ENCODE measurements at places on chromosomes 6 and 20.

DNA sequence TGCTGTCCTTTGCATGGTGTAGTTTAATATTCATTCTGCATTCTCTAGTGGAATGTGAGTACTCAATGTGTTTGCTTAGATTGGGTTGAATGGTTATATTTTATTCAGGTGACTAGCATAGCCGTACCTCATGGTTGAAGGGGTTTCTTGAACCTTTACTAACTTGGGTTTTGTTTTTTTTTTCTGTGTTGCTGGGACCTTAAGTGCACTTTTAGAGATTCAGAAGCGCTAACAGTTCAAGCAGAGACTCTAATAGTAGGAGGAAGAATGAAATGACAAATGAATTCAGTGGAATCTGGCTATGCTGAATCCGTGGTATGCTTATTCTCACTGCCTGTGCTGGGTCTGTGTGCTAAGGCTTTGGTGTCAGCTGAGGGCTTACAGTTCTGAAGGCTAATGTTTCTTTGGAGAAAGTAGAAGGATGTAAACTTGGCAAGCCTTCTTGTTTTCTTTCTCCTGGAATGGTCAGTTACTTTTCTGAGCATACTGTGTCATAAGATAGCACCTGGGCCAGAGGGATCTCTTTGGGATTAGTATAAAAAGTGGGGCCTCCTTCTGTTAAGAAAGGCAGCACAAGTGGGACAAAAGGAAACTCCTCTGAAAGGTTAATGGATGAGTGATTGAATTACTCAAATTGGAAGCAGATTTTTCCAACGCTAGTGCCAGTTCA lies 28.7 kb downstream of the RNF144B start:
- no peaks in the 10 kb centered on the region for H3K4me1 ChIP-seq
- H3K27ac ChIP-seq = no peak overlapping the region
- no peaks in the 10 kb centered on the region for H3K27me3 ChIP-seq

DNA sequence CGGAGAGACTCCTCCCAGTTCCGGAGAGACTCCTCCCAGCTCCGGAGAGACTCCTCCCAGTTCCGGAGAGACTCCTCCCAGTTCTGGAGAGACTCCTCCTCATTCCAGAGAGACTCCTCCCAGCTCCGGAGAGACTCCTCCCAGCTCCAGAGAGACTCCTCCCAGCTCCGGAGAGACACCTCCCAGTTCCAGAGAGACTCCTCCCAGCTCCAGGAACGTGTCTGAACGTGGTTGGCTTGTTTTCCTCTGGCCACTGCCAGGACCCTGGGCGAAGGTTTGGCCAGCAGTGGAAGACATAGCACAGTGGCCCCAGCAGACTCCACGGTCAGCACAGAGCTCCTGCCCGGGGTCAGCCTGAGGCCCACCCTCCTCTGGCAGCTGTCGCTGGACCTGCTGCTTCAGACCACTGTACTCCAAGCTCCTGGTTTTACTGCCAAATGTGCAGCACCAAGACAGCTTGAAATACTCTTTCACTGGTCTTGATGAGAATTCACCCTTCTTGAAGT lies 122.3 kb upstream of the AFDN start:
- H3K27me3 ChIP-seq = peaks cover 6% of the 10 kb centered on the region
- no peak for DNase-seq
- peaks cover 26% of the 10 kb centered on the region for H3K4me1 ChIP-seq
- no peaks in the 10 kb centered on the region for H3K36me3 ChIP-seq

DNA sequence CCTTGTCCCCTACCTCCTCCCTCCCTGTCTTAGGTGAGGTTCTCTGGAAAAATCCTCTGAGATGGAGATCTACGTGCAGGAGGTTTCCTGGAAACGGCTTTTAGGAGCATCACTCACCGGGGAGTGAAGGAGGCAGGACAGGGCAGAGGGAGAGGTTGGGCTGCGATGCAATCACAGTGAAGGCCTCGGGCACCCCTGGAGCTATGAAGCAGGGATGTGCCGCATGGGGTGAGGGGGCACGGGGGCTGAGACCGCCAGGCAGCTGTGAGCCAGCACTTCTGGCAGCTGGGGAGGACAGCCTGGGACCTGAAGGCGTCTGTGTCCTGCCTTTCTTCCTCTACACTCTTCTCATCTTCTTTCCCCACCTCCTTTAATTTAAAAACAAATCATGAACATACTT lies 12.9 kb upstream of the GLP1R start:
- H3K4me1 ChIP-seq = no peaks in the 10 kb centered on the region
- DNase-seq = no peak
- H3K27ac ChIP-seq = no peak overlapping the region
- no peaks in the 10 kb centered on the region for H3K36me3 ChIP-seq

GRCh38 chr6:13455552-13455966 lies 31.8 kb downstream of the GFOD1 start:
- no peak for DNase-seq
- no peaks in the 10 kb centered on the region for H3K36me3 ChIP-seq
- H3K4me1 ChIP-seq = no peaks in the 10 kb centered on the region
- H3K27ac ChIP-seq = no peak overlapping the region
- H3K27me3 ChIP-seq = peaks cover 14% of the 10 kb centered on the region

DNA sequence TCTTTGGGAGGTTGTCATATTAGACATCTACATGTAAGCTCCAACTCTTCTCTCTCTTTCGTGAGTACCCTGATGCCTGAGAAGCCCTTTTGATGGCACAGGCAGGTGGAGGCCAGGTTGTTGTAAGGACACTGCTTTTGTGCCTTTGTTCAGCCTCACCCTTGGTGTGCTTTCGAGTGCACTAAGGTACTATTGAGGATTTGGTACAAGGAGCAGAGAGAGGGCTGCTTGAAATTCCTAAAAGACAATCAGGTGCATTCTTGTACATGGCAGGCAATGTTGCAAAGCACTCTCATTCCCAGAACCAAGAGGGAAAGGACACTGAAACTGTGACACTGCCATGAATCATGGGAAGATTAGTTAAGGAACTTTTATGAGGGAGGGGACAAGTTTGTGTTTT lies 19.1 kb downstream of the BMP2 start:
- no peak overlapping the region for H3K4me3 ChIP-seq
- DNase-seq = no peak
- H3K27me3 ChIP-seq = peaks cover 4% of the 10 kb centered on the region
- H3K27ac ChIP-seq = no peak overlapping the region
- peaks cover 6% of the 10 kb centered on the region for H3K4me1 ChIP-seq

DNA sequence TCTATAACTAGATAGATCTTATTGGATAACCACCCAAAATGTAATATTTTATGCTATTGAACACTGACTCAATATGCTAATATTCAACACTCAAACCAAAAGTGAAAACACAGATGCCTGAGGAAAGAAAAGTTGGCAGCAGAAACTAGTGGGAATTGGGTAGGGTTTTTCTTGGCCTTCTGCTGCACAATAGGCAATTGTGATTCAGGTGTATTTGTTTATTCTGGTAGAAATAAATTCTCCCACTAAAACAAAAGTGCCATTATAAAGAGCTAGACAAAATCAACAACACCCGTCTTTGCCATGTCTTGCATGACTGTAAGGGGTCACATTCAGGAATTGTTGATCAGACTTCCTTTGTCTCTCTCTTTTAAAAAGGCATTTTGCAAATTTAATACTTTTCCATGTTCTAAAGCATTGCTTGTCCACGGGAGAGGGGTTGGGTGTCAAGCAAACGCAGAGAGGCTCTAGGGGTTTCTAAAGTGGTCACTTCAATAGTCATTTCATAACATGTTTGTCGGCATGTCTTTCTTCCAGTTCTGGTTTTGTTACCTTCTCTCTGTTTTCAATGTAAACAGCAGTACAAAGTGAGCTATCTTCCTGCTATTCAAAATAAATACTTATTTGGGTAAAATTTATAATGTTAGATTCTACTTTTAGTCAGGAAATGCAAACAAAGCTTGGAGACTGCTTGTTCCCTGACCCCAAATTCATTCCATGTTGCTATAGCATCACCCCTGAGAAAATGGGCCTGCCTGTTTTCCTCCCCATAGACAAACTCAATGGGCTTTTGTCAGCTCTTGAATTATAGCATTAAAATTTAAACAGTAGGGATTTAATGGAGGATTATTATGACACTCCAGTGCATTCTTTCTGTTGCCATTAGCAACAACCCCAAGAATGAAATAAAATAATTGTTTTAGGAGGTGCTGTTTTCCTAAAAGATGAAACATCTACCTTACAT lies 217.0 kb upstream of the CCN2 start:
- H3K36me3 ChIP-seq = no peaks in the 10 kb centered on the region
- H3K4me3 ChIP-seq = no peak overlapping the region
- no peak overlapping the region for H3K27ac ChIP-seq

DNA sequence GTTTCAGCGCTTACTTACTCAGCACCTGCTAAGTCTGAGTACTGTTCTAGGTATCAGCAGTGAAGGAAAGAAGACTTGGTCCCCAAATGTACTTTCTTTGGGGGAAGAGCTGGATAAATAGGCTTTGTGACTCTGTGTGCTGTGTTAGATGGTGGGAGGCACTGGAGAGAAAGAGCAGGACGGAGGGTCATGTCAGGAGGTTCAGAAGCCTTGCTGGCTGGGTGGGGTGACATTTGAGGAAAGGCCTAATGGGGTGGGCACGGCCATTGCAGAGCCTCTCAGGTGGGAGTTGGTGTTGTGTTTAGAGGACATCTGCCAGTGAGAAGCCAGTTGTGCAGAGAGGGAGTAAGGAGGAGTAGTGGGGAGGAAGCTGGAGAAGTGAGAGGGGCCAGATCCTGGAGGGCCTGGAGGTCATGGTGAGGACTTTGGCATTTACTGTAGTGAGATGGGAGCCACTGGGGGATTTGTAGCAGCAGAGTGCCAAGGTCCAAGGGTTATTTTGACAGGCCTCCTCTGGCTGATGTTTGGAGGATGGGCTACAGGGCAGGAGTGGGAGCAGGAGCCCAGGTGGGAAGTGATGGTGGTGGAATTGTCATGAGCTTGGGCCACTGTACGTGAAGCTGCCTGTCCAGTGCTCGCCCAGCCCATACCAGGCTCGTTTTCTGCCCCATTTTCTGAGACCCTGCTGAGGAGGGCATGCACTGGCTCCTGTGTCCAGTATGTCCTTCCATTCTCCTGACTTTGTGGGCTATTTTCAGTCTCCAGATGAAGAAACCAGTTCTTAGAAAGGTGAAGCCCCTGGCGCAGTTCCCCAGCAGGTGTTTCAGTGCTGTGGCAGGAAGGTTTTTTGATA lies 886 bp downstream of the SDCBP2 start:
- H3K27me3 ChIP-seq = no peaks in the 10 kb centered on the region
- H3K36me3 ChIP-seq = peaks cover 2% of the 10 kb centered on the region
- peak overlapping the region; percentile 91 for H3K27ac ChIP-seq
- no peak overlapping the region for H3K4me3 ChIP-seq

- H3K4me3 ChIP-seq = no peak overlapping the region
- H3K36me3 ChIP-seq = peaks cover 21% of the 10 kb centered on the region
- H3K4me1 ChIP-seq = peaks cover 6% of the 10 kb centered on the region
Observed at GRCh38 chr6:128057541-128057940, 156.7 kb upstream of the THEMIS start.

DNA sequence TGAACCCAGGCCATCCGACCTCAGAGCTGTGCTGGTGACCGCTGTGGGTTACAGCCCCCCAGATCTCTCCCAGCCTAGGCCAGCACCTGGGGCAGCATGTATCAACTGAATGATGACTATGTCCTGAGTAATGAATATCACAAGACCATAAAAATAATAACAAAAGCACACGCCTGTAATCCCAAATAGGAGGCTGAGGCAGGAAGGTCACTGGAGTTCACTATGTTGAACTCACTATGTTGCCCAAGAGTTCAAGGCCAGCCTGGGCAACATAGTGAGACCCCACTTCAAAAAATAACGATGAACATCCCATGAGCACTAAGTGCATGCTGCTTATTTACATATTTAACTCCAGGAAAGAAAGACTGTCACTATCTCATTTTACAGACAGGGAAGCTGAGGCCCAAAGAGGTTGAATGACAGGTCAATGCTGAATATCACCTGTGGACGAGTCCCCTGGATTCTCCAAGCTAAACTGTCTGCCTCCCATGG lies 92.3 kb downstream of the NFATC2 start:
- H3K4me1 ChIP-seq = peaks cover 4% of the 10 kb centered on the region
- H3K27ac ChIP-seq = no peak overlapping the region
- H3K36me3 ChIP-seq = peaks cover 23% of the 10 kb centered on the region
- H3K27me3 ChIP-seq = no peaks in the 10 kb centered on the region
- DNase-seq = no peak

- DNase-seq = no peak
- no peak overlapping the region for H3K4me3 ChIP-seq
- H3K27me3 ChIP-seq = no peaks in the 10 kb centered on the region
- H3K27ac ChIP-seq = no peak overlapping the region
- peaks cover 16% of the 10 kb centered on the region for H3K4me1 ChIP-seq
Observed at GRCh38 chr6:52399511-52400312, 20.4 kb upstream of the EFHC1 start.

- no peaks in the 10 kb centered on the region for H3K4me1 ChIP-seq
- H3K4me3 ChIP-seq = no peak overlapping the region
- no peaks in the 10 kb centered on the region for H3K36me3 ChIP-seq
Observed at GRCh38 chr6:159829526-159829925, 29.4 kb downstream of the PNLDC1 start.

- no peak overlapping the region for H3K4me3 ChIP-seq
- DNase-seq = no peak
- H3K4me1 ChIP-seq = peaks cover 8% of the 10 kb centered on the region
- no peaks in the 10 kb centered on the region for H3K36me3 ChIP-seq
Observed at GRCh38 chr20:23584434-23585199, 16.3 kb upstream of the CST9L start.

- H3K27me3 ChIP-seq = no peaks in the 10 kb centered on the region
- H3K36me3 ChIP-seq = no peaks in the 10 kb centered on the region
- no peak for DNase-seq
- H3K4me3 ChIP-seq = no peak overlapping the region
- peaks cover 8% of the 10 kb centered on the region for H3K4me1 ChIP-seq
Observed at GRCh38 chr6:116793224-116793623, 27.7 kb upstream of the FAM162B start.
